ENCODE measurements at places on chromosomes 5 and 9.
A peak's percentile ranks its signal among the peaks of the same experiment; 100 is the strongest.

DNA sequence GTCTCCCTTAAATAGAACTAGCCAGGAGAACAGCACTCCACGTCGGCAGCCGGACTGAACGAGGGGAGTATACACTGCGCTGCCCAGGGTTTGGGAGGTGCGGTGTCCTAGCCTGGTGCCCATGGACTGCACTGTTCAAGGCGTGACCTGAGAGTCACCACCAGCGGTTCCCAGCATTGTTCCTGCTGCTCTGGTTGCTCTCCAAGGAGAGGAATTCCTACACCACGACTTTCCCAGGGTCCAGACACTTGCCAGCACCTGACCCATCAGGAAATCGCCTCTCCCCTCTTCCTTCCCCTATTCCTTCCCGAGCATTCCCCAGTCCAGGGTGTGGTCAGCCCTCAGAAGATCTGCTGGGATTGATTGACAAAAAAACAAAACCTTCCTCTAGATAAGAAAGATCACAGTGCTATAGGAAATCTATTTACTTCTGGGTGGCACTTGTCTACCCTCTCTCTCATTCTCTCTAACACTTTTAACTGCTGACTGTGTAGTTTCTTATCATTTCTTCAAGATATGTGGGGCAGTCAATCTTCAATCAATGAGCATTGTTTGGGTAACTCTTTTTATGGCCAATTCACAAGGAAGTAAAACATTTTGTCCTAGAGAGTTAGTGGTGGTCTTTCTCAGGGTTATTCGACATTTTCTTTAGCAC lies 297.8 kb upstream of the ACTBL2 start:
- no peak for DNase-seq

DNA sequence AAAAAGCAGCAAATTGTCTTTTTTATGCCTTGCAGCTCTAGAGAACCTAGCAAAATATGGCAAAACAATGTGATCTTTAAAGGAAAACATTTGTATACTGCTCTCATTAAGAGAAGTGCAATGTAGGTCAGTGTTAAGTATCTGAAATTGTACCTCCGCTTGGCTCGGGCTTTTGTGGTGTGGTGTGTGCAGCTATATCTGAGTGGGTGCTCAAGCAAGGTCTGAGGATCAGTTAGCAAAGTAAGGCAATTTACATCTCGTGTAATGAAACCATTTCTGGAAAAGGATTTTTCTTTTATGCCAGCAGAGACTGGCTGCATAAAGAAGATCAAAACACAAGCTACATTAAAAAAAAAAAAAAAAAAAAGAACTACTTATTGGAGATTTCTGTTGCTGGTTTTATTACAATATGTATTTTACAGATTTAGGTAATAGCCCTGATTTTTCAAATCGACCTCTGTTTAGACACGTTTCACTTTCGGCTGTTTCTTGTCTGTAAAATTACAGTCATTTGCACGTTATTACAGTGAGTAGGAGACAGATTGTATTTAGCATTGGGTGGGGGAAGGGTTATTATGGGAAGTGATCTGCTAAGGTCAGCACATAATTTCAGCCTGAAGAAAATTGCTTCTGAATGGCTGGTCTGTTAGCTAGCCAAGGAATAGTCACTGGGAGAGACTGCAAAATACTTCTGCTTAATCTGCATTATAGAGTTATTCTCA lies 7.9 kb upstream of the ZNF608 start:
- no peak for DNase-seq

- DNase-seq = no peak
Observed at GRCh38 chr5:42767491-42768105, 11.0 kb downstream of the CCDC152 start.

DNA sequence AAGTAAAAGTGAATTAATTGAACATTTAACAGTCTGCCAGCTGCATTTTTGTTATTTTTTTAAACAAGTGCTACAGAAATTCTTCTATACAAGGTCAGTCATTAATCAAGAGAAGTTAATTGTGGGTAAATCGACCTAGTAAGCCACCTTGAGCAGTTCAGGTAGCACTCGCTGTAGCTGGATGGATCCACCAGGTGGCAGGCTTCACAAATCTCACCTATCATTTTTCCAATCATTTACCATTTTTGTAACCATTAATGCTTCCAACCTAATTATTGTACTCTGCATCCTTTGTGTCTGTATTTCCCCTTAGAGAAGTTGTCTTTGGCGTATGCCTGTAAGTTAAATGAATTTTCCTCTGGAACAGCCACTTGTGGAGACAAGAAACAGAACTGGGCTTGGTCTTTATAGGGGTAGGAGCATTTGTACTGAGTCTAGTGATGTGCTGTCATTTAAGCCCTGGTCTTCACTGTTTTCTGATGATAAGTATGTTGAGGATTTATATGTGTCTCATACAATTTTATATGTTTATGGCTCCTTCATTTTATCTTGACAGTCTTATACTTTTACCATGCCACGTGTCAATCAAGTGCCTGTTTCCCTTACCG lies 39.5 kb downstream of the CD180 start:
- DNase-seq = peak; percentile 44

DNA sequence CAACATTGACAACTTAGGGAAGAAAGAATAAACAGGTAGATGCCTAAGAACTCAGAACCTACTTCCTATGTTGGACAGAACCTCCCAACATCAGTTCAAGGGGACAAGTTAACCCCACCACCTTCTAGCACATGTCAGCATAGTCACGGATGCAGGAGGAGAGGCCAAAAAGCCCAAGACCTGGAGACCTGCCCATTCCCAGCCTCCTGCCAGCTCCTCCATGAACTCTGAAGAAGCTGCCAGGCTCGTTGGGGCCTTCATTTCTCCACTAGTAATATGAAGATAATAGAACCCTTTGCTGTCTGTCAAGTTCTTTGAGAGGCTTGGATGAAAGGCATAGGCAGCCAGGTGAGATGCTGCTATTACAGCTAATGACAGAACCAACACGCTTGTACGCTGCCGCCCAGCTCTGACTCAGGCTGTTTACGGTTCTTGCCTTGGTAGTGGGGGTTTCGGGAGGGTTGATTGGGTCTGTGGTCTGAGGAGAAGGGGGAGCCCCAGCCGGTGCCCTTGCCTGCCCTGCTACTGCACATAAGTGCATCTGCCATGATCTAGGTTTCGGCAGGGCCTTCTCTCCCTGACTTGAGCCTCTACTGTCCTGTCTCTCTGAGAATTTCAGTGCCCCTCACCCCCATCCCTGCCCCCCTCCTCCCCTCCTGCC lies 82.2 kb downstream of the NRG2 start:
- no peak for DNase-seq

- DNase-seq = no peak
Observed at GRCh38 chr9:77978086-77978781, 53.4 kb downstream of the GNAQ start.

- no peak for DNase-seq
Observed at GRCh38 chr5:17816944-17817343, 182.7 kb downstream of the TAF11L14 start.

- DNase-seq = no peak
Observed at GRCh38 chr9:81380504-81381359, 308.6 kb downstream of the TLE1 start.

GRCh38 chr9:130770679-130771442 lies 64.2 kb upstream of the ABL1 start:
- peak; percentile 18 for DNase-seq

DNA sequence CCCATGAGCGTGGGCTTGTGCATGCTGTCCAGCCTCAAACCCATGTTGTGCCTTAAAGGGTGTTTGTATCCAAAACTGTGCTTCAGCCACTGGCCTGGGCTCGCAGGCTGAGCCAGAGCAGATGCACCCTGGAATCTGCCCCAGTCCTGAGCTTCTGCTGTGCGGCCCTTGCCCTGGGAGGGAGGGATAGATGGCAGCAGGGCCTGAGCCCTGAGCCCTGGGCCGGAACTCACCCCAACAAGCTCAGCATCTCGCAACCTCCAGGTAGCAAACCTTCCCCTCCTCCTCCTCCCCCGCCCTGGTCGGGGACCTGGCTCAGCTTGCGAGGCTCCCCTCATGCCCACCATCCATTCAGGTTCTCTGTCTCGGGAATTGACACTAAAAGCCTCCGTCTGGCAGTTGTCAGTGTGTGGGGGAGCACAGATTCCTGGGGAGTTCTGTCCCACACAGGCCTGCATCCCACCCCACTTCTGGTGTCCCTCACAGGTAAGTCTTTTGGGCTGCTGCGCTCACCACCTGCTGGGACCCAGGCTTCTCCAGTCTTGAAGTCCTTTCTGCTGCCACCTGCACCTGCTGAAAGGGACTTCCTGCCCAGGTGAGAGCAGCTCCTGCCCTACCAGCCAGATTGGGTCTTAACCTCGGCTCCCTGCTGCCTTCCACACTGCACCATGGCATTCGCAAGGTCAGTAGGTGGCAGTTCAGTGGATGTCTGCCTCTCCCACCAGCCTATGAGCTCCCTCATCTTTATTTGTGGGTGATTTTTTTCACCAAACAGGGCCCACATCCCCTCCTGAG lies 55.2 kb upstream of the OLFM1 start:
- no peak for DNase-seq

DNA sequence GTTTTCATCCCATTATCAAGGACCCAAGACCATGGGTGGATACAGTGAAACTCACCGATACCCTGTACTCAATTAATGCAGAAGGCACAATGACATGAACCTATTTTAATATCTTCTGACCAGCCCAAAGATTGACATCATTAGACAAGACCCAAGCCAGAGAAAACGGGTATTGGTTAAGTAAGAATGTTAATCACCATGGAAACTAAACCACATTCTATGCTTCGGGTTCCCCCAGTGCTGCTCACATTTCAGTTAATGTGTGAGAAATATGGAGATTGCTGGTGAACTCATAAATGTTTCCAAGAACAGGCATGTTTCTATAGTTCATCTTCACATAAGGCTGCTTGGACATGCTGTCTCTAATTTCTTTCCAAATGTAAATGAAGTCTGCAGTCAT lies 77.0 kb downstream of the IRX2 start:
- DNase-seq = no peak

DNA sequence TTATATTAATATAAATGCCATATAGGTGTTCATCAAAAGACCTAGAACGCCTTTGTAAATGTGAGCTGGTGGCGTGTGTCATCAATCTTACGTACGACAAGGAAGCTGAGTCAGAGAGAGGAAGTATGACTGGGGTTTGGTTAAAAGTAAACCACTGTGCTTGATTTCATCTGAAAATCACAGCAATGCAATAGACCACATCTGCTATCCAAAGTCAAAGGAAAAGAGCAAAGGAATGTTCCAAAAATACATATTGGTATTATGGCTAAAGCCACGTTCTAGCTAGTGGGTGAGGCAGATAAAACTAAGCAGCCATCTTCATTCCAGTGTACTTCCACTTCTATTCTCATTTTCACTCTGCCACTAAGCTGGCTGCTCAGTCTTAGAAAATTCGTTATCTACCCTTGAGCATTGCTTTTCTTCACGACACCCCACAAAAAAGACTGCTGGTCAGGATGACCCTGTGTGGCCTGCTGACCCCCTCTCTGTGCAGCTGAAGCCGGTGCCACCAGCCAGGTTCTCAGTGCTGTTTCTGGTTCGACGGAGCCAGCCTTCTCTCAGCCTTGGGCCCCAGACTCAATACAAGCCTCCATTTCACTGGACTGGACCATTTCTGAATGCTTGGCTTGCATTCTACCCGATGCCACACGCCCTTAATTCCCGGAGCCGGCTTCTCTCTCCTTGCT lies 23.8 kb downstream of the SHC3 start:
- no peak for DNase-seq

DNA sequence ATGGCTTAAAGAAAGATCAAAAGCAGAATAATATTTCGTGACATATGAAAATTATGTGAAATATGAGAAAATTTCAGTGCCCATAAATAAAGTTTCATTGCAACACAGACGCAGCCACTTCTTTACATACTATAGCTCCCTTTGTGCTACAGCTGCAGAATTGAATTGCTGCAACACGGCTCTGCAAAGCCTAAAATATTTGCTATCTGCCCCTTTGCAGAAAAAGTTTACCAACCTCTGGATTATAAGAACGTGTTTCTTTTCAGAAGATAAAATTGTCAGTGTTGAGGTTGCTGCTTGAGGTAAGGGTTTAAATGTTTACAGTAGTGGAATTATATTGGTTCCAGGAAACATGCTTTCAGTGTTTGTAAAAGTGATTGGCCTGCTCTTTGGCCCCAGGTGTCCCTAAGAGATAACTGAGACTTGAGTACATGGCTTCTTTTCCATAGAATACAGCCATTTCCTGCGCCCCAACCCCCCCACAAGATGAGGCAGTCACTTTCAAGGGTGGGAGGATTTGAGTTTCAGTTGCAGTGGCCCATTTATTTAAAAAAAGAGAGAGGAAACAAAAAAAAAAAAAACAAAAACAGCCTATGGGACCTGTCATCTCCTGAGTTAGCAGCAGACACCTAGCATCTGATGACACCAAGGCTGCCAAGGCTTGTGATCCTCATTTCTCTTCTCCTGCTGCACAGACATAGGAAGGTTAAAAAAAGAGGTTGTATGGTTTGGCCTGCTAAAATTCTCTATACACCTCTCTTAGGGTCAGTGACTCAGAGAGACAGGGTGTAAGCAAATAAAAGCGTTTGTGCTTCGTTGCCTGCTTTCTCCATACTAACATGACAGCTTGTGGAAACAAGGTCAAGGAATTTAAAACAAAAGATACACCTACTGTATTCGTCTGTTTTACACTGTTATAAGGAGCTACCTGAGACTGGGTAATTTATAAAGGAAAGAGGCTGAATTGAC lies 28.0 kb upstream of the HTR4 start:
- DNase-seq = no peak

DNA sequence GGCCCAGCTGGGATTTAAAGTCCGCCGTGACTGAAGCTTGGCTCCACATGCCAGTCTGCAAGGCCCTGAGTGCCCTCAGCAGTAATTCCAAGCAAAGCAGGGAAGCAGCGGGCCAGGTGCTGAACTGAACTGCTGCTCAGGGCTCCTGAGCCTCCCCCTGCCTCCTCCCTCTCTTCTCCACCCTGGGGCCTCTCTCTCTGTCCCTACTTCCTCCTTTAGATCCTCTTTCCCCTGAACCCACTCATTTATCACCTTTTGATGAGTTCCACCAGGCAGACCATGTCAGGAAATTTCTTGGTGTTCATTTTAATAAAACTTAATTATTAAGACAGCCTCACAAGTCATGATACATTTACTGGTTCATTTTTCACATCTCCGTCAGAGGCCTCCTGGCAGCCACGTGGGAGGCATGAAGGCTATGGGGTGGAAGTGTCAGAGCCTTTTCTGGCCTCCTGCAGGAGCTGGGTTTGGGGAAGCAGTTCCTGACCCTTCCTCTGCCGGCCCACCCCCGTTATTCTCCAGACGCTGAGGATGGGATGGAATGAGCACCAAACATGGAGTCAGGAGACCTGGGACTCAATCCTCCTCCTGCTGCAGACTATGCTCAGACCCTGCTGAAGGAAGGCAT lies 32.2 kb upstream of the KCNIP1 start:
- DNase-seq = no peak

GRCh38 chr5:122192497-122193496 lies 63.5 kb downstream of the ZNF474 start:
- DNase-seq = peak; percentile 13
